M059J (cell line): ENCODE measurements at places on chromosomes 2 and 18.

GRCh38 chr2:54053830-54054229 is 61.6 kb upstream of the ACYP2 start:
- DNase-seq = no peak

GRCh38 chr2:156112323-156112722 is 220.2 kb downstream of the NR4A2 start:
- no peak for DNase-seq

GRCh38 chr2:3194828-3195227 is 182.8 kb downstream of the EIPR1 start:
- DNase-seq = no peak

GRCh38 chr2:100971221-100971620 is 30.9 kb upstream of the RPL31 start:
- DNase-seq = no peak

DNA sequence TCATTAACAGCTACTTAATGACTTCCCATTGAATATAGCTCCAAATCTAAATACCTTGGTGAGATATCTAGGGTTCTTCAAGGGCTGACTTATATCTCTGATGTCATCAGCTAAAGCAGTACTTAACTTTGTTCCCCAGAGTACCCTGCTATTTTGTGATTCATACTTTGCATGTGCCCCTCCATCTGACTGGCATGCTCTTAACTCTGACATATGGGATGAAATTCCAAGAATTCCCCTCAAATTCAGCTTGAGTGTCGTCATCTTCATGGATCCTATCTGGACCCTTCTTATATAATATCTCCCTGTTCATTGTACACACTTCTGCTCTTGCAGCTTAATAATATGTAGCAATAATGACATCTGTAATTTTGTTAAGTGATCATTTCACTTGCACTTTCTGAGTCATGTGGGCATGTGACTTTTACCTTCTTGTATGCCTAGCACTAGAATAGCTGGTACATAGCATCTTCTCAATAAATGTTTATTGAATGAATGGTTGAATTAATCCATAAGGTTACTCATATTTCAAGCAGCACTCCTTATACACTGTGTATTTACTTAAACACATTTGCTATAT is 172.9 kb downstream of the WDR7 start:
- no peak for DNase-seq

- peak; percentile 94 for DNase-seq
Observed at GRCh38 chr2:111975053-111975552, 76.7 kb downstream of the MERTK start.

GRCh38 chr18:33835419-33835818 is 257.4 kb downstream of the ASXL3 start:
- DNase-seq = no peak

DNA sequence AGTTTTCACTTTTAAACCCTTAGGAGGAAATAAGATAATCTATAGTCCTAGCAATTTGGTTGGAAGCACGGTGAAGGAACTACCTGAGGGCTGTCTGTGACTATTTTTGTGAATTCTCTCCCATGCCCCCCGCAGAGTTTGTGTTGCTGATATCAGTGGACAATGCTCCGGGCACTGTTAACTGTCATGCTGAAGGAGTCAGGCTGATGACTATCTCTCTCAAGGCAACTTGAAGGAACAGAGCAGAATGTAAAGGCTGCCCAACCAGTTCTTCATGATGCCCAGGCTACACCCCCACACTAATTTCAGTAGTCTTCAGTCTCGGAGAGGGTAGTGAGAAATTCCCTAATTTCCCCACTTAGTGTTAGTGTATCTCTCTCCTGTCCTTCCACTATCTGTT is 21.6 kb upstream of the RAB6C start:
- no peak for DNase-seq

DNA sequence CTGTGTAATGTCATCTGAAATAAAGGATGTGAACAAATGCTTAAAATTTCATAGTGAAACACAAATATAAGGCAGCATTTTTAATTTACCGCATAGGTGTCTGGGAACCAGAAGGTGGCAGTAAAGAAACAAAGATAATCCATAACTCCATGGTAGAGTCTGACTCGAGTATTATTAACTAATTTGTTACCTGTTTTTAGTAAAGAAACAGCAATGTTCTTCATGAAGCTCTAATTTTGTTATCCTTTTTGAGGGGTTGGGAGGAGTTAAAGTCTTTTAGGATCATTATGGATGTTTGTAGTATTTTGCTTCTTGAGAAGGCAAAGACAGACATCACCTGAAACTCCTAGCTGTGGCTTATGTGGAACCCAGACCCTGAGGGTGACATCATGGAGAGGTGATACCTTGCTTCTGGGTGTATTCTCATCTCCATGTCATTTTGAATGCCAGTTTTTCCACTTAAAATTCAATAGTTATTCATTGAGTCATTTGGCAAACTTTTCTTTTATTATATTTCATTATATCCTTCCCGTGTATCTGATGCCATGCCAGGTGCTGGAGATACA is 286.2 kb upstream of the EPAS1 start:
- DNase-seq = peak; percentile 59
